ENCODE measurements at places on chromosomes 7 and 10.

DNA sequence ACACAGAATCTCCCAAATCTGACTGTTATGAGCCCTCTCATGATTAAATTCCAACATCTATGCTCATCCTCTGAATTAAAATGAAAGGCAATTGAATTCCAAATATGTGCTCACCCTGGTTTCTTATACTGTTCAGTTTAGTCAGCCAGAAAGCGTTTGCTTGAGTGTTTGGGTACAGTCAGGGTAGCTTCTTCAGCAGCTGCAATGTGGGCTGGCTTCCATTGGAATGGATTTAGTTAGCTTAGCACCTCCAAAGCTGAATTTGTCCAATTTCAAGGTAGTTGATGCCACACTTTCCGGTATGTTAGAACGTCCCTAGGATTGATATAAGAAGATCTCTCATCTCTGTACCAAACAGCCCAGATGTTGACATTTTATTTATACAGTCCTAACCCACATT is 9.3 kb downstream of the KLHL7 start:
- no peak for DNase-seq

DNA sequence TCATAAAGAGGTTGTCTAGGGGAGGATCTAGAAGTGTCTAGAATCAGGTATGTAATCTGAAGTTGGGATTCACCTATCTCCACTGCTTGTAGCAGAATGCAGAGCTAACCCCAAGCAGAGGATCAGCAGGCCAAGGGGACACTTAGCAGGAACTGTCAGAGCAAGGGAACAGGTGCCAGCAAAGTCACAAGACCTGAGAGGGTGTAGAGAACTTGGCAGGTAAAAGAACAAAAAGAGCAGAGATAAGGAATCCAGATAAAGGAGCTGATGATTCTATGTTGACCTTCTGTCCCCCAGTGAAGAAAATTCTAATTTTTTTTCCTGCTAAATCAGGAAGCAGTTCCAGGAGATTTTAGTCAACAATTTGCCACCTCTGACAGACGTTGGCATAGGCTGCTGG is 91.4 kb upstream of the CCDC71L start:
- DNase-seq: no peak

DNA sequence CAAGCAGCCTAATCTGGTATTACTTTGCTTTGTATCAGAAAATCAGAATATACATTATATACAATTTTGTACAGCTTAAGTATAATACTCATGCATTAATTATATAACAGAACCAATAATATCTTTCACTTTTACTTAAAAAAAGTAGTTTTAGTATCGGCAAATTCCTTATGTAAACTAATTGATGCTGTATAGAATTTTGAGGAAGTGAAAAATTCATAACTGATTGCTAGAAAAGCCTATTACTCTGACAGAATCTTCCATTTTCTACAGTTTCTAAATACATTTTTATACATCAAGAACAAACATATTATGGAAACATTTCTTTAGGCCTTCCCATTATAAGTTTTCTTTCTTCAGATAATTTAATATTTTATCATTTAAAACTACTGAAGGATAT is 124.0 kb upstream of the GPR22 start:
- DNase-seq: no peak

DNA sequence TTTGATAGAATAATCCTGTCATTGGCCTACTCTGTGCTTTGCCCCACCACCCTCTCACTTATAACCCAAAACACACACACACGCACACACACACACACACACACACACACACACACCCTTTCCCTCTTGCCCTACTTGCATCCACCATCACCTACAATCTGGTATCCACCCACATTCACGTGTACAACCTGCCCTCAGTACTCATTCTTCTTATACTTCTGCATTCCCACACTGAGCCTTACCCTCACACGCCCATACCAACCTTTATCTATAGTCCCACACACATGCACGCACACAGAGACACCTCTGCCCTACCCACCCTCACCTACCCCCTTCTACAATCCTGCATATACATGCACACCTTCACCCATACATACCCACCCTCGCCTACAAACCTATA is 10.8 kb upstream of the SRI start:
- DNase-seq: no peak

DNA sequence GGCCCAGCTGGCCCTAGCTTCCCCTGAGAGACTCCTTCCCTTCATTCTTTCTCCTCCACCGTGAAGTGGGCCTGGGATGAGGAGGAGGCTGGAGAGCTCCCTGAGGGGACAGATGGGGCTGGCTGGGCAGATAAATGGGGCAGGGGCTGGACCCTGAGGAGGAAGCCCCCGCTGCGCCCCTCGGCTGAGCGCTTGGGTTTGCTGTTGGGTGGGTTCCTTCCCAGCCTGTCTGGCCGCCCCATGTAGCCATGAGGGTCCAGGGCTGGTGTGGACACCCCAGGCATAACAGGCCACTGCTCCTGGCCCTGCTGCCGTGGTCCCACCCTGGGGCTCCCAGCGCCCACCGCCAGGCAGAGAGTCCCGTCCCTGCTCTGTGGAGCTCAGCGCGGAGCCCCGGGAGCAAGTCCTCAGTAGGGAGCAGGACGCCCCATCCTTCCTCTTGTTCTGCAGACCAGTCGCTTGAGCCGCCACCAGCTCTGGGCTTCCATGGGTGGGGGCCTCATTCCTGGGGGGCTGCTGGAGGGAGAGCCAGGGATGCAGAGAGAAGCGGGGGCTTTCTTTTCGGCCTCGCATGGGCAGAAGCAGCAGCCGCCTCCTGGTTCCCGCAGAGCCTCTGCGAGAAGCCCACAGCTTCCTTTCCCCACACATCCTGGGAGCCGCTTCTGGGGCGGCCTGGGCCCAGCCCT is 266.4 kb upstream of the TCERG1L start:
- no peak for DNase-seq

GRCh38 chr7:111089822-111090426 is 1.0 kb upstream of the LRRN3 start:
- DNase-seq: peak; percentile 56

DNA sequence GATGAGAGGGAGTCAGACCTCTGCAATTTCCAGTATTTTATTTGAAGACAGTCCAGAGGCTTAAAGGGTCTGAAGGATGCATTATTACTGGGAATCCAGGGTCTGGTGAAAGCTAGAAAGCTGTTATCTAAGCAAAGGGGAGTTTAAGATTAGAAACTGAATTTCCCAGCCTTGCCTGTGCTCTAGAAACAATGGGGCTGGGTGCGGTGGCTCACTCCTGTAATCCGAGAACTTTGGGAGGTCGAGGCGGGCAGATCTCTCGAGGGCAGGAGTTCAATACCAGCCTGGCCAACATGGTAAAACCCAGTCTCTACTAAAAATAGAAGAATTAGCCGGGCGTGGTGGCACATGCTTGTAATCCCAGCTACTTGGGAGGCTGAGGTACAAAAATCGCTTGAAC is 71.5 kb upstream of the ANLN start:
- DNase-seq: no peak

GRCh38 chr7:18831419-18831818 is 286.0 kb downstream of the TWIST1 start:
- DNase-seq: no peak

GRCh38 chr7:55180963-55181542 is 162.2 kb downstream of the EGFR start:
- no peak for DNase-seq

DNA sequence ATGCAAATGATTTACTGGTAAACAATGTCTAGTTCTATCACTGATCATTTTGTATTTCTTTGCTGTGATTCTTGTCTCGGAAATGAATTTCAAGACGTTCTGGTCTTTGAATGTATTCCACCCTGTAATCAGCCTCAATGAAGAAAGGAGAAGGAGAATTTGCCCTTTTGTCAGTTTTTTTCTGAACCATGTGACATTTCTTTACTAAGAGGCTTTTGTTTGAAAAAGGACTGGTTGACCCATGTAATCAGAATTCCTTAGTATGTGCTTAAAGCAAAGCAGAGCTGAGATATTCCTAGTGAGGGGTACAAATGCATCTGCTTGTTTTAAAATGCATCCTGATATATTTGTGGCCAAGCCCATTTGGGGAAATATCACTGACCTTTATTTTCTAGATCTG is 581.6 kb downstream of the ETV1 start:
- DNase-seq: no peak

DNA sequence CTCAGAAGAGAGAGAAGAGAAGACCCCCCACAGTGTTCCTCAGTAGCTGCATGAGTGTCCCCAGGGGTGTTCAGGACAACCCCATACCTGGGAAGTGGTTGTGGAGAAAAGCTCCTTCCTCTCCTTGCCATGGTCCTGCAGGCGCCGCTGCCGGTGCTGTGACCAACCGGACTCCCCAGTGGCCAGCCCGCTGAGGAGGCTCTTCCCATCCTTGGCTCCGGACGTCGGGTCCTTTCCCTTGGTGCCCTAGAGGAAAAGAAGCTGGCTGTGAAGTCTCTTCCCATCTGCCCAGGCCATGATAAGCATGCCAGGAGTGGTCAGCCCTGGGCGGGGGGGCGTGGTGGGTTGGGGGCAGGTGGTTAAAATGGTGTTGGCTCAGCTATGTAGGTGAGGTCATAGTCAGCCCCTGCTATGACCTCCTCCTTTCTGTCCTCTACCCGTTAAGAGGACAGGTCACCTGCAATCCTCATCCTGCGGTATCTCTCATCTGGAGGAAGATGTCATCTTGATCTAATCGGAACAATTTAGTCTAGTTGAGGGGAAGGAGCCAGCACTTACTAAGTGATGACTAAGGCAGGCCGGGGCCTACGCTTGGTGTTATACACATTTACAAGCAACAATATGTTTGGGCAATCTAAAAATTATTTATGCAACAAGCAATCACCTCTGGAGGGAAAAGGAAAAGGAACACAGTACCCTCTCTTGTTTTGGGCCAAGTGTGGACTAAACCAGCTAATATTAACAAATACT is 13.2 kb downstream of the WDR91 start:
- DNase-seq: no peak

- DNase-seq: no peak
These were observed 80.8 kb downstream of the GPR26 start for GRCh38 chr10:123746942-123747341.

DNA sequence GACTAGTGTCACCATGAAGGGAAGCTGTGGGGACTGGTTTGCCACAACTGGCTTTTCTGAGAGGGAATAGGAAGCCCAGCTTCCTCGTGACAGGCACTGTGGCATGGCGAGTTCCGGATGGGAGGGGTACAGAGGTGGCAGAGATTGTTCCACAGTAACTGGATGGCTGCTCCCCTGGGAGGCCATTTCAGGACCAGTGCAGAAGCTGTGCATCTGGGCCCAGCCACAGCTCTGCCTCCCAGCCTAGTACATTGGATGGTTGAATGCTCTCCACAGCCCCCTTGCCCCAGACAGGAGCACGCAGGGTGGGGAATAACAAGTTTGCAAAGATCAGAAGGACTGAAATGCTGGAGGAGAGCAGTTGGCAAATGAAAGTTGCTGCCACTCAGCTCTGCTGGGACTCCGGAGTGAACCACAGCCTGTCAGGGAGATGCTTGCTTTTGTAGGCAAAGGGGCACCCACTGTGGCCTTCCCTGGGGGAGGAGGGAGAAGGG is 51.8 kb downstream of the GSDME start:
- DNase-seq: no peak

GRCh38 chr7:124009321-124009720 is 23.5 kb downstream of the TMEM229A start:
- DNase-seq: no peak

- no peak for DNase-seq
These were observed 539.4 kb upstream of the MGMT start for GRCh38 chr10:128927497-128928161.

DNA sequence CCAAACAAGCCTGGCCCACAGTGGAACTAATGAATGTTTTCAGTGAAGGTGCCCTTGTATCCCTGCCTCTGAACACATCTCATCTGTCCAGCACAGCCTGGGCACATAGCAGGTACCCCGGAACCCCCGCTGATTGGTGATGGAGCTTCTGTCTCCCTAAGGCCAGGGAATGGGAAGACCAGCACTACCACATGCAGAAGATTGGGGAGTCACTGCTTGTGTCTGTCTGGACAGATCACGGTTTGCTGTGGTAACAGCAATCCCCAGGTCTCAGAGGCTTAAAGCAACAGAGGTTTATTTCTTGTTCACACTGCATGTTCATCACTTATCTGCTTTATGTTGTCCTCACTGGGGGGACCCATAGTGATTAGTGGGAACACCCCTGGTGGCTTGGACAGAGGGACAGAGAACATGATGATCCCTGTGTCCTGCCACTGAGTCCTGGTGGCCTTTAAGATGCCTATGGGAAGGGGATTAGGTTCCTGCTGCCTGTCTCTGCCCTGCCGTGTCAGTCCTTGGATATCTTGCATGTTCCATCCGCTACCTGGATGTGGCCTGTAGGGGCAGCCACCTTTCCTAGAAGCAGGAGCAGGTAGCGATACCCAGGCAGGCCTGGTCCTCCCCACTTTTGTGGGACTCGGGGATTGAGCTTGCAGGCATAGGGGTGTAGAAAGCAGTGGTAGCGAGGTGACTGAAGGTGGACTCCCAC is 3.6 kb downstream of the TSPAN14 start:
- no peak for DNase-seq

GRCh38 chr10:96556003-96556402 is 30.8 kb downstream of the TM9SF3 start:
- DNase-seq: peak; percentile 44

GRCh38 chr7:73893342-73894101 is 32.6 kb downstream of the TMEM270 start:
- no peak for DNase-seq

GRCh38 chr10:6416892-6417512 is 163.1 kb downstream of the PRKCQ start:
- peak; percentile 57 for DNase-seq

Data from NB4 (cell line).